ENCODE measurements at places on chromosomes 4 and X.

- DNase-seq, result peak; percentile 58
Measured at GRCh38 chrX:373641-374471, 12.9 kb downstream of the PPP2R3B start.

DNA sequence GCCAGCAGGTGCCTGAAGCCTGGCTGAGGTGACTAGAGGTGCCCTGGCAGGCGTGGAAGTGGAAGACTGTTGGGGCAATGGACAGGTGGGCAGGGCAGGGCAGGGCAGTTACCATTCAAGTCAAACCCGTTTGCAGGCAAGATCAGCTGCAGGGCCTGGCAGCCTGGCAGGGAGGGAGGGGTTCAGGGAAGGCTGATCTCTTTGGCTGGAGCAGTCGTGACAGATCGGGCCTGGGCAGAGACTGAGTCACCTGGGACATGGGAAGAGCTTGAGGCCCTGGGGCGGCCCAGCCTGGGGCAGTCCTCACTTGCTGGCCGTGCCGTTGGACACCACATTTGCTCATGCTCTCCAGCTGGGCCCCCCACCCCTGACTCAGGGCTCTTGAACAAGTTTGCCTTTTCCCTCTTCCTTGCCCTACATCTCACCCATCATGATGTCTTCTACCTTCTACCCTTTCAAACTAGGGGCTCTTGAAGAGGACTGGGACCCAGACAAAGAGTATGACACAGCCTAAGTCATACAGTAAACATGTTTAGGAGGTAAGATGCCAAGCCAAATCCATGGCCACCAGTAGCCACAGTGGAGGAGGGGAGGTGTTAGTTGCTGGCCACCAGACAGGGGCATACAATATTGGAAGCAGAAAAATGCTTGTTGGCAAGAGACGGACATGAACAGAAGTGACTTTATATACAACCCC, 2.0 kb upstream of the ZNF185 start:
- DNase-seq, result peak; percentile 1

- no peak for DNase-seq
Measured at GRCh38 chr4:2281575-2282343, 19.9 kb upstream of the MXD4 start.

DNA sequence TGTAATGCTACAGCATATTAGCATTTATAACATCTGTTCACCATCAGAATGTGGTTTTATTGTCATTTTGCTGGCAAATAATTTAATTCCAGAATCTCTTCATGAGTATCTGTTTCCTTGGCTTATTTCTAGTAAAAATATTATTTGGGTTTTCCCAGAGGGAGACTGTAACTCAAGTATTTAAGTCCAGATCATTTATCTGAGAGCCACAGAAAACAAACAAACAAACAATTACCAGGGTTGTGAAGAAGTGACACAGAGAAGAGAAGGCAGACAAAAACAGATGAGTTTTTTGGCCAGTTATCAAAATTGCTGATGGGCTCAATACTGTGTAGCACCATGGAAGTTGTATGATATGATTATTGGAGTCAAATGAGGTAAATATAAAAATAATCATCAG, 515.1 kb downstream of the TECRL start:
- no peak for DNase-seq

DNA sequence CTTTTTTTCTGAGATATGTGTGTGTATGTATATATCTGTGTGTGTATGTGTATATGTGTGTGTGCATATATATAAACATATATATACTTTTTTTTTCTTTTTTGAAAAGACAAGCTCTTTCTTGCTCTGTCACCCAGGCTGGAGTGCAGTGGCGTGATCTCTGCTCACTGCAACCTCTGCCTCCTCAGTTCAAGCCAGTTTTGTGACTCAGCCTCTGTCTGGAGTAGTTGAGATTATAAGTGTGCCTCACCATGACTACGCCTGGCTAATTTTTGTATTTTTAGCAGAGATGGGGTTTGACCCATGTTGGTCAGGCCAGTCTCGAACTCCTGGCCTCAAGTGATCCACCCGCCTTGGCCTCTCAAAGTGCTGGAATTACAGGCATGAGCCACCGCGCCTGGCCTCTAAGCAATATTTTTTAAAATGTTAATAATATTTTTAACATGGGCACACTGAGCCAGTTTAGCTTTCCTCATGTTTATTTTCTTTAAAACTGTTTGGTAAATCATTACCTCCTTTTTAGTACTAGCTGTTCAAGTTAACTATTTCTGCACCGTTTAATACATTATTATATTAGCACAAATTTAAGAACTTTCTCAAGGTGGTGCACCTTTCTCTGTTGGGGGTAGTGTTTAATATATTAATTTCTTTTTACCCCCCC, 33.3 kb downstream of the BBS12 start:
- DNase-seq, result peak; percentile 46

DNA sequence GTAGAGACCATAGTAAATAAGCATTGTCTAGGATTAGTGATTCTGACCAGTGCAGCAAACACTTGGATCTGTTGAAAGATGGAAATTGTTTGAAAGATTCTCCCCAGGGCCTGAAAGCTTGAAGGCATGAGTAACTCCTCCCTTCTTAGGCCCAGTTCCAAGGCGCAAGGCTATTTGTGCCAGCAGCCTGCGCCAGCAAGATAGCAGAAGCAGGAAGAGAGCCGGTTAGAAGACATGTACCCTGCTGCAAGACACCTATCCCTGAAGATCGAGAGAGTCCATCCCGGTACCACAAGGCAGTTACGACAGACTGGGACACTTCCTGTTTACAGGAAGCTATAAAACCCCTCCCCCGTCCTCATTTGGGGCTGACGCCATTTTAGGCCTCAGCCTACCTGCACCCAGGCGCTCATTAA, 72.4 kb upstream of the JADE1 start:
- DNase-seq, result no peak

Measured in endothelial cell of umbilical vein (primary cell).